Stimulated activated CD4-positive, alpha-beta T cell treated with anti-CD3 and anti-CD28 coated beads, TNF-alpha, amount 100 ng/mL, for 4 hours (primary cell): ENCODE measurements at places on chromosomes 3 and 15.
A peak's percentile ranks its signal among the peaks of the same experiment; 100 is the strongest.

DNA sequence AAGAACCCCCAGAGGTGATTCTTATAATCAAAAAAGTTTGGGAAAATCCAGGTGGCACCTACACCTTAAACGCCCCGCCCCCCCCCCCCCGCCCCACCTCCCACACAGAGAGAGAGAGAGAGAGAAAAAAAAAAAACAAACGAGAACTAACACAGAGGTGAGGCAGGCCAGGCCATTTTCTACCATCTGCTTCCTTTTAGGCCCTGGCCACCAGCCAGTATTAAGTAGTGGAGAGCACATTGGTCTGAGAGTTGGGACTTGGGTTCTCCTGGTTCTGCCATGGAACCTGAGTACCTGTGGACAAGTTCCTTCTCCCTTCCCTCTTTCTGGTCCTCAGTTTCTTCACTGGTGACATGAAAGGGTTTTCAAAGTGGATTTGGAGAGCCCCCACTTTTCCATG is 60.6 kb downstream of the SLC6A11 start:
- no peak for DNase-seq

GRCh38 chr3:105367063-105367405 is 325 bp downstream of the ALCAM start:
- DNase-seq = peak; percentile 5

GRCh38 chr3:4528819-4529600 is 35.9 kb downstream of the ITPR1 start:
- DNase-seq = no peak

- DNase-seq = no peak
Measured at GRCh38 chr15:101435761-101436160, 53.7 kb downstream of the PCSK6 start.

GRCh38 chr3:117586161-117586560 is 876.6 kb downstream of the TUSC7 start:
- no peak for DNase-seq

DNA sequence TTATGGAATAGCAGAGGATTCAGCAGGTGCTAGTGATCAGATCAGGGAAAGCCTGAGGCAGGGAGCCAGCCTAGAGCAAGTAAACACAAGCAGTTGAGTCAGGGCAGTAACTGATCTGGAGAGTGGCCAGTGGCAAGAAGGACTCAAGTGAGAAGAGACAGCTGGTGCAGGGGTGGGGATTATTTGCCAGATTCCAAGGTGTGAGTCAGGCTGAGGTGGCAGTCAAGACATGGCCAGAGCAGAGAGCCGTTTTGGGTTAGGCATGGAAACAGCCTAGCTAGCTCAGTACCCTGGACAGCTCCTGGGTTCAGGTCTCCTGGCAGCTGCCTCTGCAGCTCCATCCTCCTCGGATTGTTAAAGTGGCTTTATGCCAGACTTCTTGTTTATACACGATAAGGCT is 281.9 kb upstream of the ONECUT1 start:
- DNase-seq = no peak

GRCh38 chr15:70049701-70050301 is 47.9 kb downstream of the TLE3 start:
- no peak for DNase-seq

DNA sequence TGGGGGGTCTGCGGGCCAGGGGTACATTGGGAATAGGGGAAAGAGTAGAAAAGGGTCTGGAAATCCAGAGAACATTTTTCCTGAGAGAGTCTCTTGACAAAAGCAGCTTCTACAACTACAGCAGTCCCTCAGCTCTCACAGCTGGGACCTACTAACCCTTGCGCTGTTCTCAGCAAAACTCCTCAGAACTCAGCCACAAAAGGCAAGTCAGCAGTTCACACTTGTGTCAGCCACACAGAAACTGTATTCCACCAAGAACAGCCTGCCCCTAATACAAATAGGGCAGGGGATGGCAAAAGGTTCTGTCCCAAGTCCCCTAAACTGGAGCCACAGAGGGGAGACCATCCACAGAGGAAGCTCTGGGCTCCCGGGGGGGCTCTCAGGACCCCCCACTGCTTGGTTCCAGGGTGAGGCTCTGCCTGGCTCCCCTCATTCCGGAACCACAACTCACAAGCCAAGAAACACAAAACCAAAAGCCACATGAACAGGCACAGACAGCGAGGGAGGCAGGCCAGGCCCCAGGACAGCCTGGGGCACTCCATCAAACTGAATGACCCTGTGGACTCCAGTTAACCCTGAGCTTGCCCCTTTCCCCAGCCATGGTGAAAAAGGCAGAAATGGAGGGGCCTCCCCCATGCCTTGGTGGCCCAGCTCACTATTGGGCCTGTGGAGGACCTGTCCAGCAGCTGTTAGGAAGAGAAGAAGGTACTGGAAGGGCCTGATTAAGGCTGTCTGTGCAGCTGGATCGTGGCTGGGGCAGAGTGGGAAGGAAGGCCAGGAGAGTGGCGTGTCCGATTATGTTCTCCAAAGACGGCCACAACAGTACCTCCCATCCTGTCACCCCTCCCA is 162.0 kb downstream of the CHSY1 start:
- DNase-seq = no peak

DNA sequence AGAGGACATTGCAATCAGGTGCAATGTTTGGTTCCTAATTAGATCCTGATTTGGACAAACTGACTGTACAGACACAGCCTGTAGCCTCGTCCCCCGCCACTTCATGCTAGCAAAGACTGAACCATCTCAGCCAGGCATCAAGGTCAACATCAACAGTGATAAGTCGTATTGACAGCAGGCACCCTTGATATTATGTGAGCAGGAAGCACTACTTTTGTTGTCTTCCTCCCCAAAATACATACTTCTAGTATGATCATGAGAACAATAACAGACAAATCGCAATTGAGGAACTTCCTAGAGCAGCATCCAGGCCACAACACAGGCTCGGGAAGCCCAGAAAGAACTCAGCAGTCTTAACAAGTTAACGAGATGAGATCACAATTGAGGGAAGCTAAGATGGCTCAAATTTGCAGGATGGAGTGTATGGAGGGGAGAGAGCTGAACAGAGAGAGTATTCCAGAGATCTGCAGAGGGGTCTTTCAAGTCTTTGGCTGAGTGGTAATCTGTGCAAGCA is 20.4 kb downstream of the TGM5 start:
- DNase-seq = no peak

DNA sequence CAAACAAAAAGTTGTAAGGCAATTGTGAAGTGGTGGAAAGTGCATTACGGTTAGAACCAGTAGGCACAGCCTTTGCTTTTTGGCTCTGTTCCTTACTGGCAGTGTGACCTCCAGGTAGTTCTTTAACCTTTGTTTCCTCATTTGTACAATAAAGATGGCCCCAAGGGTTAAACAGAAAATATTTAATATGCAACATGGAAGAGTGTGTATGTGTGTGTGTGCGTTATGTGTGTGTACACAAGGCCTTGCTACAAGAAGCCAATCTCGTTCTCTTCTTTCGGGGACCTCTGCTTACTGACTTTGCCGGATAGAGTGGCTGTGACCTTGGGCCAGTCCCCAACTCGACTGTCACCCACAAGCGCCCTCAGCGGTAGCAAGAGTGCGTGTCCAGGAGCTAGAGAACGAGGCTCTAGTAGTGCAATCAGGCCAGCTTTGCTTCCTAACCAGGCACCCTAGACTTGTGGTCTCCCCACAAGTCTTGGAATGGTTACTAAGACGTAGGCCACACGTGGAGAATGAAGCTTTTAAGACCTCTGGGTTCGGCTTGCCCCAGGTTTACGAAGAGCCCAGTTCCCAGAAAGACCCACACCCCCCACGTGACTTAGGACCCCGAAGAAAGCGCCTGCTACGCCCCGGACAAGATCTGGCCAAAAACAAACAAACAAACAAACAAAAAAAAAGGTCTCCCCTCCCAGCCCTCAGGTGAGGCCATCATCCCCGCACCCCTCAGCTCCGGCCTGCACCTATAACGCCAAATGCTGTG is 593 bp downstream of the CIAO2A start:
- DNase-seq = no peak

DNA sequence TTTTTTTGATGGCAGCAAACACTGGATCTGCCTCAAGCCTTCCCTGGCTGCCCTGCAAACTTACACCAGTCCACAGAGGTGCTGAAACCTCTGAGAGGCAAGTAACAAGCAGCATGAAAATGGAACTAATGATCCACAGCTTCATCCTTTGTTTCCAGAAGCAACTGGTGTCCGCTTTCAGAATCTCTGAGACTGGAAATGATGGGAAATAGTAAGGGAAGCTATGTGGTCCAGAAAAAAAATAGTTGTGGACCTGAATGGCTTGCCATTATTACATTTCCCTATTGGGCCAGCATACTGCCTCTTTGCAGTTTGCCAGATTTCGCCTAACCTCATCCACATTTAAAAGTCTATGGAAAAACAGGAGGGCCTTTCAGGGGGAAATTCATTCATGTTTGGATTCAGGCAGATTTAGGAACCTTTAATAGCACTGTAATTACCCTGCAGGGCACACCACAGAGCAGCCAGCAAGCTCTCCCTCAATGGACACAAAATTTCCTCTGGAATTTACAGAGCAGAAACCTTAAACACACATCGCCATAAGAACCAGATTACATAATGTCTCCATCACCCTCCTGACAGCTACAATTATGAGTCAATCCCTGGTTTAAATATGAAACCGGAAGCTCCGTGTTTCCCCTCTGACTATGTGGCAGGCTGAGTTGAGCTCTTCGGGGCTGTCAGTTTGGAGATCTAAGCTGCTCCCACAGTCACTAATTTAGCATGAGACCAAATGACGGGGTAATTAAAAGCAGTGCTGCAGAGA is 134.4 kb downstream of the TMCO5A start:
- DNase-seq = no peak

DNA sequence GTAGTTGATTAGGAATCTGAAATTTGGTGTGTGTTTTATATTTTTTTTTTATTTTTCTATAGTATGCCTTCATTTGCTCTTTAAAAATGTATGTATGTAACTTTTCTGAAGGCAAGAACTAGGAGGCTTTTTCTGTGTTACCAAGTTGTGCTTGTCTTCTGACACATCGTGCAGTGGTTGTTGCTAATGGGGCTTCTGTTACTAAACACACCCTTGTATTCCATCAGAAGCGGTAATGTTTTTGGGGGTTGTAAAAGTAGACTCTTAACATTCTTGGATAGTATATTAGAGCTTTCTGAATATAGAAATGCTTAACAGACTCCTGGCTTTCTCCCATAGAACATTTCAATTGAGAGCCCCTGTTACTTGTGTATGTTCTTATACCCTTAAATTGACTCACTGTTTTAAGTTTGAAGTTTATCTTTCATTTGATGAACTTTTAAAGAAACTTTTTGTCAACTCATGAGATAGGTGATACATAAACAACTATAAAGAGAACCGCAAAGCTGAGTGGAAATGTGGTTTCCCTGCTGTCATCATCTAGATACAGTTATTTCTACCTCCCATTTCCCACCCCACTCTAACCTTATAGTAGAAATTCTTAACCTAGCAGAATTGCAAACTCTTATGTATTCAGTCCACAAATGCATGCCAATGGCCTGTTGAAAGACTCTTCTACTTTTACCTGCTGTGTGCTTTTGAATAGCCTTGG is 2.5 kb downstream of the TIPARP start:
- DNase-seq = no peak

DNA sequence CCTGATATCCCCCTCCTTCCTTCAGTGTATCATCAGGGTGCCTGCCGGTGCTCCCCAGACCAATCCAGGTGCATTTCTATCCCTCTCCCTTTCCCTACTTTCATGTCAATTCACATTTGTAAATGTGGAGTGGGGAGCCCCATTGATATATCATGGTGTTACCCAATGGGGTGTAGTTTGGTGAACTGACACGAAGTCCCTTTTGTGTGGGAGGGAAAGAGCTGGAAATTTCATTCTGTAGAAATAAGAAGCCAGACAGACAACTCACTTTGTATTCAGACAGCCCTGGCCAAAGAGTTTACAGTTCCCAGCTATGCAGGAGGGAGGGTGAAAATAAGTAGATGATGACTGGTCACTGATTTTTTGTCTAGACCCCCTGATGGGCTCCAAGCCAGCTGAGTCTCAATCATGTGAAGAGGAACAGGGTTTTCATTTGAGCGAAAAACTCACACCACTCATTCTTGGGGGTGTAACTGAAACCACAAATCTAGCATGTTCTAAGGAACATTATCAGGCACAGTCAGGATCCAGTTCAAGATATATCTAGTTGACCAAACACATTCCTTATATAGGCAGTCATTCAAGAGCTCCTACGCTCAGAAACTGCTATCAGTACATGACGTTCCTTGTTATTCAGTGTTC is 58.9 kb downstream of the LMCD1 start:
- no peak for DNase-seq

- no peak for DNase-seq
Measured at GRCh38 chr15:92520914-92521623, 127.4 kb downstream of the ST8SIA2 start.

- no peak for DNase-seq
Measured at GRCh38 chr15:99467853-99468464, 97.8 kb upstream of the MEF2A start.

DNA sequence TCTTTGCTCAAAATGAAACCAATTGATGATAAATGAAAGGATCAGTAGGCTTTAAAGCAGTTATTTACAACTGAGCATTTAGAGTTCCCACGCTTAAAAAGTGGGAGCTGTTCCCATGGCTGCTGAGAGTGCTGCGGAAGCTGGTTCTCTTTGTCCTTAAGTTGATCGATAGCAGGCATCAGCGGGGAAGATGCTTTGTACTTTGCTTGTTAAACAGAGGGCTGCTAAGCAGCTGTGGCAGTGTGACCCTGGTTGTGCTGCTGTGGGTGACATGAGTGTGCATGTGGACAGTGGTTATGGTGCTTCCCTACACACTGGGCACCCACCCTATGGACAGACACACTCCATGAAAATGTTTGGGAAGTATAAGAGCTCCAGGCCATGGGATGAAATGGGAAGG is 96.3 kb downstream of the PTPRG start:
- DNase-seq = no peak

GRCh38 chr3:113287803-113288648 is 76.7 kb downstream of the BOC start:
- no peak for DNase-seq

DNA sequence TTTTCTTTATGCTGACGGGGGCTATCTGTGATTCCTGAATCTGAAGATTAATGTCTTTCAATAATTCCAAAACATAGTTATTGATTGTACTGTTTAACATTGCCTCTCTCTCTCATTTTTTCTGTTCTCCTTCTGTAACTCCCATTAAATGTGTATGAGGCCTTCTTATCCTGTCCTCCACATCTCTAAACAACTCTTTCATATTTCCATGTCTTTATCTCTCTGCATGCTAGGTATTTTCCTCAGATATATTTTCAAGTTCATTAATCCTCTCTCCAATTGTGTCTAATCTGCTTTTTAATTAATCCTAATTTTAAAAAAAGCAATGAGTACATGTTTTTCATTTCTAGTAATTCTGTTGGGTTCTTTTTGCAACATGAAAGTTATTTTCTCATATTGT is 173.2 kb downstream of the TLE3 start:
- no peak for DNase-seq

GRCh38 chr3:191348098-191348497 is 17.8 kb upstream of the UTS2B start:
- DNase-seq = no peak

DNA sequence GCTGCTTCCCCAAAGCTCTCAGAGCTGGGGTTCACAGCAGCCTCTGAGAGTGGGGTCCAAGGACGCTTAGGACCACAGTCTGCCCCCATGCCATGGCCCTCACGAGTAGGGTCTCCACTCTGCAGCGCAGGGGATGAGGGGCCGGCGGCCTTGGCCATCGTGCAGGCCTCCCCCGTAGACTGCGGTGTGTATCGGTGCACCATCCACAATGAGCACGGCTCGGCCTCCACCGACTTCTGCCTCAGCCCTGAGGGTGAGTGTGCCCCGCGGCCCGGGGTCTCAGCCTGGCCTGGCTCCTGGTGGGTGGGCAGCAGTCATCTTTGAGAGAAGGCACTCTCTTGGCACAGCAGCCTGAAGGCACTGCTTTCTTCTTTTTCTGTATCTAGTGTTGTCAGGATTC is 24.8 kb upstream of the SLC28A1 start:
- no peak for DNase-seq

GRCh38 chr15:56824175-56824574 is 90.9 kb upstream of the ZNF280D start:
- no peak for DNase-seq
